ENCODE measurements at places on chromosomes 4 and X.
A peak's percentile ranks its signal among the peaks of the same experiment; 100 is the strongest.

GRCh38 chr4:71608678-71609071 is 175.2 kb downstream of the GC start:
- no peak for DNase-seq

- no peak for DNase-seq
Measured at GRCh38 chr4:86967798-86968197, 33.0 kb downstream of the AFF1 start.

GRCh38 chr4:175927121-175927520 is 115.1 kb upstream of the GPM6A start:
- DNase-seq, result no peak

DNA sequence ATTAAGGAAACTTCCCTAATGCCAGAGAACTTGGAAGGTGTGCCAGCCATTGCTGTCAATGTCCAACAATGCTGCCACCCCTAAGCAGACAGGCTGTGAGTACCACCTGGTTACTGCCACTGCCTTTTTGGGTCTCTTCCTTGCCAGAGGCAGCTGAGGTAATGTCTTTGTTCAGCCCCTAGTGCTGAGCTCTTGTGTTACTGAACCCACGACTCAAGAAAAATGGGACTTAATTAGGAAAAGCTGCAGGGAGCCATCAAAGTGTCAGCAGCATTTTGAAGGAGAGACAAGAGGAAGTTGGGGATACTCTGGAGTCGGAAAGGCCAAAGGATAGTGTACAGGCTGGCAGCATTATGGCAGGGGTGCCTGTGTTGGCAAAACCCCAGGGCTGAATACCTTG is 283.7 kb downstream of the AFF2 start:
- no peak for DNase-seq

GRCh38 chr4:7962609-7963508 is 23.2 kb upstream of the AFAP1 start:
- no peak for DNase-seq

- no peak for DNase-seq
Measured at GRCh38 chr4:149521611-149522425, 293.8 kb downstream of the IQCM start.

- DNase-seq, result no peak
Measured at GRCh38 chr4:1972414-1972813, 36.4 kb downstream of the NELFA start.

DNA sequence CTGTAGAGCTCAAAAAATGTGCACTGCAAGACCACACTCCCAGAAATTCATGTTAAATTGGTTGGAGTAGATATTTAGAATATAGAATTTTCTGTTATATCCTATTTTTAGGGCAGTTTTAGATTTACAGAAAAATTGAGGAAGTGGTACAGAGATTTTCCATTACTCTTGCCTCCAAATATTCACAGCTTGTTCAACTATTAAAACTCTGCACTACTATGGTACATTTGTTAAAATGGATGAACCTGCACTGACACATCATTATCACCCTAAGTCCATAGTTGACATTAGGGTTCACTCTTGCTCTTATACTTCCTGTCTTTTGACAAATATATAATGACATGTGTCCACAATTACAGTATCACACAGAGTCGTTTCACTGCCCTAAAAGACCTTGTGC is 1724.5 kb downstream of the C4orf33 start:
- DNase-seq, result no peak

GRCh38 chr4:120228086-120228485 is 161.4 kb upstream of the MAD2L1 start:
- no peak for DNase-seq

DNA sequence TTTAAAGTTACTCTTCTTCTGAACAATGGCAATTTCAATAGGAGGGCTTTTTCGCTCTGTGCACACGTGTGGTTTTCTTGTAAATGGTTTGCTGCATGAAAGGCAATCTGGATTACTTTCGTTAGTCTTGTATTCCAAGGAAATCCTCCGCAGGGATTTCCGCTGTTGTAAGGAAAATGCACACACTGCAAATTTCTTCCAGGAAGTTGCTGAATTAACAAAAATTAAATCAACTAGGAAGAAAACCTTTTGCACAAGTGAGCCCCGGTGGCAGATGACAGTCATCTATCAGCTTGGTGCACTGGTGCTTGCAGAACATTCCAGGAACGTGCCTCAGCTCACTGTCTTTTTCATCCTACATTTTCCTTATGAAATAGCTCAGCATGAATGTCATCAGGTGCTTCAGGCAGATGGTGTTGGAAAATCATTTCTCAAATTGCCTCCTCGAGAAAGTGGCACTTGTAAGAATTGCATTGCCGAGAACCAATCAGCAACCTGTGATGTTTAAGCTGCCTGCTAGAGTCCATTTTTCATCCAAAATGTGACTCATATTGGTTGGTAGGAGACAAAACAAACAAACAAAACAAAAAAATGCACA is 272.4 kb upstream of the VCX start:
- DNase-seq, result no peak

DNA sequence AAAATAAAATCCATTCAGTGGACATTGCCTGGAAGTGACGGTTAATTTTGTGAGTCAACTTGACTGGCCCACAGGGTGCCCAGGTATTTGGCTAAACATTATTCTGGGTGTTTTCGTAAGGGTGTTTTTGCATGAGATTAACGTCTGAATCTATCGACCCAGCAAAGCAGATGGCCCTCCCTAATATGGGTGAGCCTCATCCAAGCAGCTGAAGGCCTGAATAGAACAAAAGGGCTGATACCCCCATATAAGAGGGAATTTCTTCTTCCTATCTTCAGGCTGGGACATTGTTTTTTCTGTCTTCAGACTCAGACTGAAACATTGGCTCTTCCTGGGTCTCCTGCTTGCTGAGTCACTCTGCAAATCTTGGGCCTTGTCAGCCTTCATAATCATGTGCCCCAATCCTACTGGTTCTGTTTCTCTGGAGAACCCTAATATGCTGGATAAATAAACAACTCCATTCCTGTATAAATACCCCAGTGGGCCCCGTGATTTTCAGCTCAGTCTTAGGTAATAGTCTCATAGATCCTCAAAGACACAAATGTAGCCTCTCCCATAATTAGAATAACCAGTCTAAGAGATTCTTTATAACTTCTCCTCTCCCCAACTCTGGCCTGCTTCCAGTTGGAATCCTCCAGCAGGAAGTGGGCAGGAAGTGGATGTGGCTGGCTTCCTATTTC is 33.1 kb upstream of the DDX3X start:
- no peak for DNase-seq

- no peak for DNase-seq
Measured at GRCh38 chr4:142954415-142954814, 108.3 kb upstream of the INPP4B start.

- no peak for DNase-seq
Measured at GRCh38 chr4:78971326-78971725, 32.1 kb upstream of the PAQR3 start.

GRCh38 chr4:88791274-88791673 is 93.6 kb upstream of the NAP1L5 start:
- DNase-seq, result no peak

- no peak for DNase-seq
Measured at GRCh38 chrX:27336466-27337091, 126.6 kb downstream of the PPP4R3C start.

DNA sequence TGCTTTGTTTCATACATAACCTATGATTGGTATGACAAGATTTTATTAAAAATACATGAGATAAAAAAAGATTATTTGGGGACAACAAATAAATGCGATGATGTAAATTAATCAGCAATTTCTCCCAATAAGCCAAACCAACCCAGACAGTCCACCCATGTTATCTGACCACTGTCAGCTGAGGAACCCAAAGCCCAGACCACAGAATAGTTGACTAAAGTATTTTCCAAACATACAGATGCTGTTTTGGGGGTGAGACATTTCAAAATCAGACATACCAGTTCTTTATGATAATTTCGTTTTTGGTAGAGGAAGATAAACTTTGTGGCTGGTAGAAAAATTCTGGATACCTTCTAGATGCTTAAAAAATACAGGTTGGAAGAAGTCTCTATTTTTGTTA is 650.8 kb upstream of the FAM241A start:
- DNase-seq, result no peak

- DNase-seq, result peak; percentile 28
Measured at GRCh38 chrX:65668377-65669310, 1.2 kb downstream of the MSN start.

GRCh38 chr4:112952313-112952700 is 97.1 kb upstream of the ANK2 start:
- DNase-seq, result no peak

DNA sequence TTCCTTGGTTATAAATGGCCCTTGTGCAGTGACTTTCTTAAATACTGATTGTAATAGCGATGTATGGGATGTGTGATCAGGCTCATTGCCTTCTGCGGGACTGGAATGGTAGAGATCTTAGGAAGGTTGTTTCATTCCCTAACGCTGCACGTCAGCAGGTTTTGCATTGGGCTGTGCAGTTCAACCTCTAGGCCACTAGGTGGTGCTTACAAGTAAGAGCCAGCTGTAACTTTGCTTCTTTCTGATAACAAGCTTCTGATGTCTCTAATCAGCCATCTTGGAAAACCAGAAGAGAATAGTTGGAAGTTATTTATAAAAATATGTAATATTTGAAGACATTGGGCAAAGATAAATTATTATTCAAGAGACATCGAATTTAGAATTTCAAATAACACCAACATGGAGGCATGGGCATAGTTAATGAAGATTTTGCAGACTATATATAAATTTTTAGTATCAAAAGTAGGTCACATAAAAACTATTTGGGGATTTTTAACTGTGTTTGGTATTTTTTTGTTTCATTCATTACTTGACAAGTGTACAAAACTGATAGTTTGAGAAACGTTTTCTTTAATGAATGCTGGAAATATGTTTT is 339.7 kb upstream of the PCDH7 start:
- DNase-seq, result no peak

DNA sequence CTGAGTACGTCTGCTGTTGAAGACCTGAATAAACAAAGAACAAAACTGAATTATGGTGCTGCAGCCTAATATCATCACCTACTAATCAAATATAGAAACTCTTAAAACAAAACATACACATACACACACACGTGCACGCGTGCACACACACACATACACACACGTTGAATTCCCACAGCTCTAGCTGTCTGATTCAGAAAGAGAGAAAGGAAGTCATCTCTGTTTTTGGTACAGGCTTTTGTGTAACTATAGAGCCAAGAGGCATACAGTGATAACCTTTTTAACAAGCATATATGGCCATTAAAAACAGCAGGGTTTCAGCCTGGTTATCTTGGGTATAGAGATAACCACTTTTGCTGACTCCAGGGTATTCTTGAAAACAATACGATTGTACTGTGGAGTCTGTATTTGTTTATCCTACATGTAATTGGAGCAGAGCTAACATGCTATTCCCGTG is 823.2 kb downstream of the CCSER1 start:
- DNase-seq, result no peak

GRCh38 chrX:68762766-68763165 is 66.1 kb upstream of the EFNB1 start:
- DNase-seq, result no peak

DNA sequence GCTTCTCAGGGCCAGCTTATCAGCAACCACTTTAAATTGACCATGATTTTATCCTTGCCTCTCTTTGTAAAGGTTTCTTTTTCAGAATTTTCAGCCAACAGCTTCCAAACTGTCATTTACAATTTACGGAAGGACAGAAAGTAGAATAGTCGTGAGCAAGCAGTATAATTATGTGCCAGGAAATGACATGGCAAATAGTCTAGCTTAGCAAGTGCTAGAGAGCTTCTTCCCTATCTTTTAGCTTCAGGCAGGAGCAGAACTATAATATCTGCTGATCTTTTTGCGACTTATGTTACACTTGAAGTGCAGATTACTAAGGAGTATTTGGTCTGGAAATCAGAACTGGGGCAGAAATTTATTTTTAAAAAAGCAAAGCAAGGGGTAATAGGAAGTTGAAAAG is 123.0 kb upstream of the AP1S2 start:
- DNase-seq, result no peak

- DNase-seq, result no peak
Measured at GRCh38 chr4:26030260-26030667, 116.2 kb downstream of the SMIM20 start.

GRCh38 chr4:138843616-138844015 is 172.0 kb upstream of the NOCT start:
- no peak for DNase-seq

DNA sequence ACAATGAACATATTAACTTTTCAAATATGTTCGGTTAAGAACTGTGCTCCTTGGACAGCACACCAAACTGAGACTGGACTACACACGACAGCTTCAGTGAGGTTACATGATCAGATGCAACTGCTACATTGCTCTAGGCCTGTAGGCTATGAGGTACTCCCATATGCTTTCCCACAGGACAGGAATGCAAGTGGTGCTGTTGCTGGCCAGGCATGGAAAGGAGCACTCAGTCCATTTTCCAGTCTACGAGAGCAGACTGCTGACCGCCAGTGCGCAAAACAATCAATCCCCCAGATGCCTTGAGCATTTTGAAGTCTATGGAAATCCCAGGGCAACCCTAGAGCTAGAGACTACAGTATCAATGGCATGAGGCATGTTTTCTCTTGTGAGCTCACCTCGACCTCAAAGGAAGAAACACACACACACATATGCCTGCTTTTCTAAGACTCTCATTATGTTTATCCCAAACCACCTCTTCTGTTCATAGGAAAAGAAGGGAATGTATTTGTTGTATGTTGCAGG is 70.8 kb upstream of the SPP1 start:
- DNase-seq, result no peak

- DNase-seq, result no peak
Measured at GRCh38 chr4:38964942-38965775, 67.0 kb downstream of the TMEM156 start.

DNA sequence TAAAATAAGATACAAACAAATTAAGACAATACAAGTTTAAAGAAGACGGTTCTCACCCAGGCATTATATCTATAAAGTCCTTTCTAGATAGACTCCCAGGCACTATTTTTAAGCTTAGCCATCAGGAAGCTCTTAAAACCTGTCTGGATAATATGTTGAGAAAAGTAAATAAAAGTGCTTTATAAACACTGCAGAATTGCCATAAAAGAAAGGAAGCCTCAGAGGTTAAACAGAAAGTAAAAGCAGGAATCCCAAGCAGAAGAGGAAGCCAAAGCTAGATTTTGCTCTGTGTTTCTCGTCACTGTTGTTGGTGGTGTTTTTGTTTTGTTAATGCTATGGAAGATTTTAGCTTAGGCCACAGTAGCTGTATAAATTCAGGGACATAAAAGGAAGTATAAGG is 1267.3 kb downstream of the PCDH19 start:
- no peak for DNase-seq

GRCh38 chr4:42768125-42768748 is 111.3 kb upstream of the ATP8A1 start:
- no peak for DNase-seq

- DNase-seq, result no peak
Measured at GRCh38 chrX:74370487-74370886, 50.8 kb upstream of the SLC16A2 start.

GRCh38 chr4:82428526-82428968 is 1.7 kb downstream of the HNRNPDL start:
- no peak for DNase-seq

- no peak for DNase-seq
Measured at GRCh38 chr4:3193531-3194203, 55.3 kb upstream of the MSANTD1 start.

GRCh38 chrX:2466876-2467656 is 33.7 kb downstream of the DHRSX start:
- no peak for DNase-seq

Data from stimulated activated CD8-positive, alpha-beta memory T cell treated with anti-CD3 and anti-CD28 coated beads, Interleukin-2, amount 100 ng/mL, for 1 hour (primary cell).